ENCODE measurements at places on chromosomes 13 and 19. TPM values are rescaled to one million over a fixed set of nuclear protein-coding genes. Genes with fewer than 3 reads are reported as not detected.

DNA sequence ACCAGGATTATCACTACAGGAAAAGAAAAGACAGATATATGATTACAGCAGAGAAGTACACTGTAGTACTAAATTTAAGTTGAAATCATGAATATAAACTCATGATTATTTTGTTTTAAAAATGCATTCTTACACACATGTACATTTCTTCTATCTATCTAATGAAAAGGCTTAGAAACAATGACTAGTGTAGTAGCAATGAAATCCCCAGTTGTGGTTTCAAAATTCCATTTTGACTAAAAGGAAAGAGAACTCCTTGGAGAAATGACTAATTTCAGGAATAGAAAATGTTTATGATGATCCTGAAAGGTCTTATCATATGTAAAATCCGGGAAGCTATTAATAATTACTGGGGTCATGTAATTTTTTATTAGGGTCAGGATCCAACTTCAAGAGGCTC, 195.0 kb upstream of the STARD13 start:
- H3K27me3 ChIP-seq = no peaks in the 10 kb centered on the region
- DNase-seq = no peak
- H3K4me3 ChIP-seq = no peak overlapping the region
- H3K4me1 ChIP-seq = no peaks in the 10 kb centered on the region

DNA sequence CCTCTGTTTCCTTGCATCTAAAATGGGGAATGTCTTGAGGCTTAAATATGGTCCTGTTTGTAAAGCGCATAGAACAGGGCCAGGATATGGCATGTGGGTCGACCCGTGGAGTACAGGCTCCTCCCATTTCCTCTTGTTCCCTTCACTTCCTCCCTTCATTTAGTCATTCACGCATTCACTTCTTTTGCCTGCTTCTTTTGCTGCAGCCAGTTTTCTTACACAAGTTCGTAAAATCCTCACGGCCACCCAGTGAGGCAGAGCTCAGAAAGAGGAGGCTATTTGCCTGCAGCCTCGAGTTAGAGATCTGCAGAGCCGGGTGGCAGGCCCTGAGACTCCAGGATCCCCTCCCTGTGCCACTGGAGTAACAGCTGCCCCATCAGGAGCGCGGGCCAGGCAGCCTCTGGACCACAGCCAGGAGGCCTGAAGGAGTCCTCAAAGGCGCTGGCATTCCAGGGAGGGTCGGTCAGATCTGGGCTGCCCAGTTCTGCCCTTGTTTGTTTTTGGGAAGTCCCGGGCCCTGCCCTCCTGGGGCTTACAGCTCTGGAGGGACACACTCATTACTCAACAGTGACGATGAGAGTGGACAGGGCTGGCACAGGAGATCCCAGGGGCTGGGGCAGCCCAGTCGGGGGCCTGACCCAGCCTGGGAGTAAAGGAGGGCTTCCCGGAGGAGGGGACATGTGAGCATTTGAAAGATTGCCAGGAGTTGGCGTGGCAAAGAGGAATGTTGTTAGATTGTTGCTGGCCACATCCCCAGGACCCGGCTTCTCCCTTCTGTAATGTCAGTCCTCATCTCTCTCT, 4.6 kb downstream of the PPP5C start:
- peak overlapping the region; percentile 89 for H3K4me3 ChIP-seq
- H3K4me1 ChIP-seq = peaks cover 55% of the 10 kb centered on the region
- peak overlapping the region; percentile 95 for H3K27ac ChIP-seq
- no peaks in the 10 kb centered on the region for H3K27me3 ChIP-seq
- no peak for DNase-seq

GRCh38 chr13:107643615-107644014, 571.7 kb downstream of the LIG4 start:
- H3K27ac ChIP-seq = no peak overlapping the region
- no peak for DNase-seq
- no peaks in the 10 kb centered on the region for H3K36me3 ChIP-seq
- no peaks in the 10 kb centered on the region for H3K4me1 ChIP-seq

GRCh38 chr13:81058916-81059290, 718.0 kb upstream of the SPRY2 start:
- no peak overlapping the region for H3K4me3 ChIP-seq
- H3K27me3 ChIP-seq = no peaks in the 10 kb centered on the region
- no peaks in the 10 kb centered on the region for H3K4me1 ChIP-seq
- H3K36me3 ChIP-seq = no peaks in the 10 kb centered on the region
- DNase-seq = no peak

DNA sequence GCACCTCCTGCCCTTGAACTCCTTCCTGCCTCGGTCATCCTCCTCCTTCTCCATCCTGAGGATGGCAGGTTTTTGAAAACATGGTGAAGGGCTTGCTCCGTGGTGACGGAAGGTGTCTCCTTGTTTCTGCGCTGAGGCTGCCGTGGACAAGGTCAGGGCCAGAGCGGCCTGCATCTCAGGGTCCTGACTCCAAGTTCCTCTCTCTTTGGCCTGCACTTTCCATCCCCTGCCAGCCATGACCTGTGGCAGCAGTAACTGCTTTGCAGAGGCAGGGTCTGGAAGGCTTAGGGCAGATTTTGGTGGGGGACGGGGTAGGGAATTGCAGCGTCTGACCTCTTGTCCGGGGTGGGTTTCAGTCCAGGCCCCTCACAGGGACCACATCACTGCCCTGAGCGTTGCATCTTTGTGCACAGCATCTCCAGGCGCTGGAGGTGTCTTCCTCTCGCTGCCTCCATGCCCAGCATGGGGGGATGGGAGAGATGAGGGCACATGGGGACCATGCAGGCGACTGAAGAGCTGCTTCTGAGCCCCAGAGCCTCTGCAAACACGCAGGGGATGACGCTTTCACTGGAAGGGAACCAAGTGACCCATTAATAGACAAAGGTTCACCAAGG, 216.8 kb downstream of the TEX29 start:
- no peak overlapping the region for H3K27ac ChIP-seq
- H3K36me3 ChIP-seq = no peaks in the 10 kb centered on the region
- H3K4me3 ChIP-seq = no peak overlapping the region
- H3K4me1 ChIP-seq = no peaks in the 10 kb centered on the region
- no peak for DNase-seq
- peaks cover 32% of the 10 kb centered on the region for H3K27me3 ChIP-seq

DNA sequence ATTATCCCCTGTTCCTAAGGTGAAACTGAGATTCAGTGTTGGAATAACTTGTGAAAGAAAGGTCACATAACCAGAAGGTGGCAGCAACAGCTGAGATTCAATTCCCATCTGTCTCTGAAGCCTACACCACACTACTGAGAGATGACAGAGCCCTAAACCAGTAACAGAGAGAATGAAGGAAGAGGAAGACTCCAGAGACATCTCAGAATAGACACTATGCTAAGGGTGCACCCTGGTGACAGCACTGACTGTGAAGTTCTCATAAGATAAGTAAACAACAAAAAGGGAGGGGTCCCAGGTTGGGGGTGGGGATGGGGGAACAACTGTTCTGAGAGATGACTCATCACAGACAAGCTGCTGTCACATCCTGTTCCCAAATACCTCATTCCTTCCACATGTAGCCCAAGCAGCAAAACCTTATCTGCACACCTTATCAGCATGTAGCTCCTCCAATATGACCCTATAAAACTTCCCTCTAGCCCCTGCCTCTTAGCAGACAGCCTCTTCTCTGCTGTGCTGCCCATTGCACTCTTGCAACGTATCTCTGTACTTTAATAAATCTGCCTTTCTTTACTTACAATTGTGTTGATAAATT, 46.5 kb downstream of the UTP14C start:
- peaks cover 4% of the 10 kb centered on the region for H3K36me3 ChIP-seq
- H3K4me1 ChIP-seq = peaks cover 12% of the 10 kb centered on the region
- H3K27me3 ChIP-seq = peaks cover 9% of the 10 kb centered on the region
- no peak overlapping the region for H3K27ac ChIP-seq
- peak; percentile 11 for DNase-seq

GRCh38 chr13:46077265-46077664, 24.7 kb upstream of the ZC3H13 start:
- H3K36me3 ChIP-seq = no peaks in the 10 kb centered on the region
- H3K27me3 ChIP-seq = peaks cover 26% of the 10 kb centered on the region
- H3K4me1 ChIP-seq = peaks cover 5% of the 10 kb centered on the region
- no peak overlapping the region for H3K4me3 ChIP-seq
- DNase-seq = no peak

DNA sequence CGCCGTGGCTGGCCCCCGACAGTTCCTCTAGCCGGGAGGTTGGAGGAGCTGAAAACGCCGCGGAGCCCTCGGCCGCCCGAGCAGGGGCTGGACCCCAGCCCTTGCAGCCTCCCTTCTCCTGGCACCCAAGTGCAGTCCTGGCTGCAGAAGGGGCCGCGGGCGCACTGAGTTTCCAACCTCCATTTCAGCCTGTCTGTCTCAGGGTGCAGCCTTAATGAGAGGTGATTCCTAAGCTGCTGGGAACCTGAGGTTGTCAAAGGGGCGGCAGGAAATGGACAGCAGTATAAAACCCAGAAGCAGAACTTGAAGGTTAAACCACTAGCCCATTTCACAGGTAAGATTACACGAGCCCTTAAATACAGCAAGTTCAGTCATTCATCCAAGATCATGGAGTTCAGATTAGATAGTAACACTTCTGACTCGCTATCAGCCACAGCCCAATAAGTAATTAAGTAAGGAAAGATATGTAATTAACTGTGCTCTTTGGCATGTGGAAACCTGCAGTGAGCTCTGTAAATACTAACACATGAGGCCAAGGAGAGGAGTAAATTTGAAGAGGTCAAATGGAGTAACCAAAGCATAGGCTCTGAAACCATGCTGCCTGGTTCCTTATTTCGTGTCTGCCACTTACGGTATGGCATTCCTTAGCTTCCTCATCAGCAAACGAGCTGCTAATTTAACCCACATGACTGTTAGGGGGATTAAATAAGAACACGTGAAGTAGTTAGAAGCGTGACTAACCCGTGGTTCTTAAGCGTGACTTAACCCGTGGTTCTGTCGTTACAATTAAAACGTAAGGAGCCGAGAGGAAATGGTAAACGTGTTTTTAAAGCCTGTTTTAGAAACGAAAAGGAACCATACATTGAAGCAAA, 686 bp downstream of the SETDB2 start:
- peak; percentile 13 for DNase-seq
- H3K36me3 ChIP-seq = peaks cover 20% of the 10 kb centered on the region
- peak overlapping the region; percentile 95 for H3K4me3 ChIP-seq

DNA sequence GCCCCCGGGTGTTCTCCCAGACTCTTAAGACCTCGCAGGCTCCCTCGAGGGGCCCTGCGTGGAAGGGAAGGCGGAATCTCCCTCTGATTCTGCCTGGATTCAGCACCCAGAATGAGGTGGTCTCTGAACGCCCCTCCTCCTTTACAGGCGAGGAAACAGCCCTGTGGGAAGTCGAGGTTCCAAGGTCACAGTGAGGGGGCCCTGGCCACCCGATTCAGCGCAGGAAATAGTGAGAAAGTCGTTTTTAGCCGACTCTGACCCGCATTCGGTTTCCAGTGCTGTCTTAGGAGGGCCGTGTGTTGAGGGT, 1.1 kb downstream of the BSG start:
- peaks cover 7% of the 10 kb centered on the region for H3K36me3 ChIP-seq
- H3K4me1 ChIP-seq = peaks cover 24% of the 10 kb centered on the region
- DNase-seq = no peak
- H3K27me3 ChIP-seq = no peaks in the 10 kb centered on the region
- H3K4me3 ChIP-seq = peak overlapping the region; percentile 86

GRCh38 chr19:55820037-55820436, 11.8 kb downstream of the NLRP11 start:
- no peak overlapping the region for H3K4me3 ChIP-seq
- no peak overlapping the region for H3K27ac ChIP-seq
- no peaks in the 10 kb centered on the region for H3K27me3 ChIP-seq
- H3K36me3 ChIP-seq = no peaks in the 10 kb centered on the region

DNA sequence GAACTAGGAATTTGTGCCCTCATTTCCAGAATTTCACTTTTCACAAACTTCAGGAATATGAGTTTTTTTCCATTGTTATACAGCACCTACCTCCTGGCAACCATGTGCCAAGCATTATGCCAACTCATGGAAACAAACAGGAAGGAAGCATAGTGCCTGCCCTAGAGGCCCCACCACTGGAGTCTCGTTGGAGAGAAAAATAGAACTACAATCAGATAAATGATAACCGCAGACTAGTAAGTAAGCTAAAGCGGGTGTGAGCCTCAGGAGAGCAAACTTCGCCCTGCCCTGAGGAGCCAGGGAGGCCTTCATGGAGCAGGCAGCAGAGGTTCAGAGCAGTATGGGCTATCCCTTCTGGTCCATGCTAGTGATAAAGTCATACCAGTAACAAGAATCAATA, 75.9 kb downstream of the FRY start:
- no peak for DNase-seq
- peaks cover 28% of the 10 kb centered on the region for H3K36me3 ChIP-seq
- H3K4me3 ChIP-seq = no peak overlapping the region
- no peaks in the 10 kb centered on the region for H3K27me3 ChIP-seq

DNA sequence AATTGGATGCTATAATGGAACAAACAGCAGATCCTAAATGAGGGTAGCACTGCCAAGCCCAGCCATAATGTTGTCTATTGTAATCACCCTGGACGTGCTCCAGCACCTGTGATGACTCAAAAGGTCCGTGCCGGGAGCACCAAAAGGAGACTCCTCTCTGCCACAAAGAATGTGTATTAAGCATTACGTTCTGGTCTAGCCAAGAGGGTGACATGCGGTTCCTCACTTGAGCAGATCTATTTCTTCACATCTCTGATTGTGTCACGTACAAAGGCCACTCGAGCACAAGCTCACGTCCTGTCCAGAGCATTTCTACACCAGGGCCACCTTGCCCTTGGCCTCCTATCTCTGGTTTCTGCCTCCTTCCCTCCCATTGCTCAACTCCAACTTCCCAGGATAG, 219.9 kb upstream of the IRS2 start:
- no peaks in the 10 kb centered on the region for H3K27me3 ChIP-seq
- no peaks in the 10 kb centered on the region for H3K4me1 ChIP-seq
- H3K4me3 ChIP-seq = no peak overlapping the region
- H3K36me3 ChIP-seq = no peaks in the 10 kb centered on the region

- H3K27me3 ChIP-seq = no peaks in the 10 kb centered on the region
- peaks cover 45% of the 10 kb centered on the region for H3K4me1 ChIP-seq
- DNase-seq = no peak
- H3K36me3 ChIP-seq = peaks cover 40% of the 10 kb centered on the region
- peak overlapping the region; percentile 96 for H3K27ac ChIP-seq
Measured at GRCh38 chr19:35901055-35901644, 810 bp upstream of the NFKBID start.

DNA sequence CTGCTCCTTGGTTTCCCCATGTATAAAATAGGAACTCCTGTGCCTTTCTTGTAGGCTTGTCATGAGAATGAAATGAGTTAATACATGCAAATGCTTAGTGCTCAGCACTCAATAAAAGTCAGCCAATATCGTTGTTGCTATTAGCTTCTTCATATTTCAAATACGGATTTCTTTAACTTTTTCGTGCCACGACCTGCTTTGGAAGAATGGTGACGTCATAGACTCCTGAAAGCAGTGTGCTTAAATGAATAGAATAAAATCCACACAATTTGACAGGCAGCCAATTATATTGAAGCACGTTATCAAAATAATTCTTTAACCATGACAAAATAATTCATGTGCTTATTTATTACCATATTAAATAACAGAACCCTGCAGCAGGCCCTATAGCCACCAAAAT, 26.6 kb upstream of the CDC16 start:
- peaks cover 9% of the 10 kb centered on the region for H3K27me3 ChIP-seq
- DNase-seq = no peak
- H3K36me3 ChIP-seq = no peaks in the 10 kb centered on the region
- no peak overlapping the region for H3K27ac ChIP-seq
- H3K4me3 ChIP-seq = no peak overlapping the region
- peaks cover 4% of the 10 kb centered on the region for H3K4me1 ChIP-seq

- no peaks in the 10 kb centered on the region for H3K36me3 ChIP-seq
- H3K4me3 ChIP-seq = no peak overlapping the region
- H3K27ac ChIP-seq = no peak overlapping the region
- peaks cover 2% of the 10 kb centered on the region for H3K27me3 ChIP-seq
Measured at GRCh38 chr13:110014719-110015118, 228.3 kb upstream of the IRS2 start.

RAB3D gene
- 9.3 TPM for total RNA-seq

C19orf38 gene
- total RNA-seq = 3.9 TPM

IFI30 gene
- total RNA-seq = 41.2 TPM

SLITRK6 gene
- not detected for total RNA-seq

ZNF90 gene
- total RNA-seq = 3.2 TPM

All from activated T-helper 2 cell treated with anti-CD3 and anti-CD28 coated beads, Interferon-gamma antibody, Interleukin-2, Interleukin-4, amounts not matched to agents 10 μg/mL and 5 μg/mL and 100 μg/mL, durations not matched to agents 14 hours and 24 hours and 36 hours (primary cell).